HL-60 (cell line): ENCODE measurements at places on chromosomes 7 and 10.

DNA sequence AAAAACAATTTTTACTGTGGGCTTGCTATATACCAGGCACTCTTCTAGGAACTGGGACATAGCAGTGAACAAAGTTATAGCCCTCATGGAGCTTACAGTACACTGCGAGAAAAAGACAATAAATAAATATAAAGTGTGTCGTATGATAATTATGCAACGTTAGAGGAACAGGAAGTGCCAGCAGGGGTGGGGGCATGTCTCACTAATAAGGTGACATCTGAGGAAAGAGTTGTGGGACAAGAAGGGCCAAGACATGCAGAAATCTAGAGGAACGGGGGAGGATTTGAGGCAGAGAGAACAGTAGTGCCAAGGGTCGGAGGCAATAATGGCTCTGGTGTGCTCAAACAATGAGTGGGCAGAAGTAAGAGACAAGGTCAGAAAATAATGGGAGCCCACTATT is 52.8 kb downstream of the LMBR1 start:
- DNase-seq: peak; percentile 49

- no peak for DNase-seq
Observed at GRCh38 chr7:75866114-75866488, 12.7 kb upstream of the RHBDD2 start.

GRCh38 chr7:41374150-41374848 is 328.6 kb downstream of the INHBA start:
- DNase-seq: no peak

DNA sequence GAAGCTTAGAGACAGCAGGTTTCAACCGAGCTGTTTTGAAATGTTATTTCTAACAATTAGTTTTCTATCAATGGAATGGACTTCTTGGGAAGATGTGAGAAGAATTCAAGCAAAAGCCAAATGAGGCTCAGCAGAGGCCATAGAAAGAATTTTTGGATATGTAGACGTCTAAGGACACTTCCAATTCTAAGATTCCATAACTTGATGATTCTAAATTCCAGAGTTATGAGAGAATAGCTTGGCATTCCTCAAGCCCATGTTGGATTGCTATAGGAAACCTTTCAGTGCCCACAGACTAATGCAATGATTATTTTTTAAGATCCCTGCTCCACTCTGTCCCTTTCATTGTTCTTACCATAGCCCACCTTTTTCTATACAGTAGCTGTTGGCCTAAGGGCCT is 77.2 kb upstream of the PALS2 start:
- no peak for DNase-seq

GRCh38 chr10:93110472-93111146 is 36.9 kb downstream of the CYP26A1 start:
- DNase-seq: no peak

GRCh38 chr7:2399848-2400587 is 3.4 kb upstream of the CHST12 start:
- peak; percentile 76 for DNase-seq

- peak; percentile 58 for DNase-seq
Observed at GRCh38 chr10:97332591-97333350, 1.8 kb downstream of the FRAT2 start.

DNA sequence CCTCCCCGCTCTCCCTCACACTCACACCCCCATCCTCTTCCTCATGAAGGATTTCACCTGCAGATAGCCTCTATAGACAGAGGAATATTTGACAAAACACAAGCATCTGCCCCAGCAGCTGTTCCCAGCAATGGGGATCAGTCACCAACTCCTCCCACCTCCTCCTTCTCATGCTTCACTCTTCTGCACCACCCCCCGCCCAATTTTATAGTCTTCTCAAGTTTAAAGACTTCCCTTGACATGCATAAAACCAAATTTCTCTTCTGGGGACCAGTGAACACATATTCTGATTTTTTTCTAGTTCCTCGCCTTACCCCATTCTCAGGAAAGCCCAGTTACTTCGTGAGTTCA is 654.4 kb downstream of the LRMDA start:
- DNase-seq: no peak

- DNase-seq: no peak
Observed at GRCh38 chr10:127781412-127781811, 44.4 kb downstream of the FOXI2 start.

DNA sequence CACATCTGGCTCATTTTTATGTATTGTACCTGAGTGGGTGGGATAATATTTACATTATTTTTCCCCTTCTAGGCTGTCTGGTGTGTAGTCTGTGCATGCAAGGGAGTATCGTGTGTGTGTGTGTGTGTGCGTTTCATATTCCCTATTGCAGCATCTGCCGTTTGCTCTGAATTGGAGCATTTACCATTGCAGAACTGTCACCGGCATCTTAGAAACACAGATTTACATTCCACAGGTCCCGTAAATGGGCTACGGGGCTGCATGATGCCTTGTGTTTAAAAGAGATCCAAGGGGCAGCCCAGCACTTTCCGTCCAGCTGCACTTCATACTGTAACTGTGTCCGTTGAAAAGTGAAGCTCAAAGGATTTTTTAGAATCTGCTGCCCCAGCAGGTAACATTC is 167.1 kb upstream of the KIAA1217 start:
- DNase-seq: no peak

GRCh38 chr7:142804728-142805207 is 34.0 kb downstream of the PRSS2 start:
- DNase-seq: no peak

DNA sequence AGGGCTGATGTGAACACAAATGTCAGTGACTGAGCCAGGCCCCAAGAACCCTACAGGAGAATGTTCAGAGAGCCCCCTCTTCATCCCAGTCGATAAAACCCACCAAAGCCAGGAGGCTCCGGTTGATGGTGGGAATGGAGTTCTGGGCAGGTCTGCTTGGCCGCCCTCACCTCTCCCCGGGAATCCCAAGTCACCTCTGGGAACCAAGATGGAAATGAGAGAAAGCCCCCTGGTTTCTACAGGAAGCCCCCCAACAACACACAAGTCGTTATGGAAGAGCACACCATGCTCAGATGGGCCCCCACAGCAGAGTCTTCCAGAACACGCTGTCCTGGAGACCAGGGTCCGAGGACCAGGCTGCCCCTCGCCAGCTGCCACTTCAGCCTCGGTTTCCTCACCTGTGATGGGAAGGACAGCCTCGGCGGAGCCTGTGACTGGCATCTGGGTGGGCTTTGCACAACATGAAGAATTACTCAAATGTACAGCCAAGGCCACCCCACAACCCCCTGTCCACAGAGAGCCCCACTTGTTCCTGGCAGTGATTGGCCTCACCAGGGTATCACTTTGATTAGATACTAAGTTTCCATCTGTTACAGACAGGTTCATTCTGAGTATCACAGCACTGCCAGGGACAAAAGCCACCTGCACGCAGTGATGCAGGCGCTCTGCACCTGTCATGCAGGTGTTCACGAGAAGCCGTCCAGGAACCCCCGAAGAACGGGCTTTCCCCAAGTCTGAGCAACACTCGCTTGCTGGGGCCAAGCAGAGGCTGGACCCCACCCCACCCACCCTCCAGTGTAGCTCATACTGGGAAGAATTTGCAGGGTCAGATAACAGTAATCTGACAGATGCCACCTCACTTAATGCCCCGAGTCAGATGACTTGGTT is 57.6 kb downstream of the MKI67 start:
- no peak for DNase-seq

GRCh38 chr10:131906269-131906639 is 5.4 kb downstream of the PPP2R2D start:
- no peak for DNase-seq

GRCh38 chr10:8568401-8568800 is 513.9 kb downstream of the GATA3 start:
- DNase-seq: no peak

- DNase-seq: no peak
Observed at GRCh38 chr7:50723888-50724287, 58.8 kb downstream of the GRB10 start.

GRCh38 chr10:3213208-3213607 is 40.6 kb upstream of the PITRM1 start:
- no peak for DNase-seq

GRCh38 chr10:1183033-1183396 is 126.8 kb downstream of the WDR37 start:
- DNase-seq: no peak

DNA sequence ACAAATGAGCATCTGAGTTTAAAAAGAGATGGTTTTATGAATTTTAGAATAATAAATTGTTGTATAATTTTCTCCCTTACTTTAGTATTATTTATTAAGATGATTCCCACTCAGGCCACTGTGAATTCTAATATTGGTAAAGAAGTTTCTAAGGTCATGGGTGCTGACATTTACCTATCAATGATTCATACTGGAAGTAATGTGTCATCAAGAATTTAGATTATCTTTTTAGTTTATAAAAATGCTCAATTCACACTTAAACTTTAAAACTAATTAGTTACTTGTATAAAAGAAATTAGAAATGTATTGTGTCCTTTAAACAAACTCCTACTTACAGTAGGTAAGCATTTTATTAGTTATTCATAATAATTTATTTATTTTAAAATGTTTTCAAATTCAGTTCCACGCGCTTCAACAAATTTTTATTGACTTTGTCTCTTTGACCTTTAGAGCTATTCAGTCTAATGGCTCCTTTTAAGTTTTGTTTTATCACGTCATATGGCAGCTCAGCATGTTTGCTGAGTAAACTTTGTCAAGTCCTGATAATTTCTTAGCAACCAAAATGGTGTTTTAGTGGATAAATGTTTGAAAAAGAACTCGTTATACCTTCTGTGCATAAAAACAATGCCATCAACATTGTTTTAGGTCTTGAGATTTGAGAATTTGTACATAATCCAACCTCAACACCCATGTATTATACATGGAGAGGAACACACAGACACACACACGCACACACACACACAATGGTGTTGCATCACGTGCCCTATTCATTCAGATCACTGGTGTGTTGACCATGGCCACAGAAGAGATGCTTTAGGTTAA is 15.1 kb upstream of the MRC1 start:
- no peak for DNase-seq

GRCh38 chr10:34341473-34341872 is 473.6 kb downstream of the PARD3 start:
- DNase-seq: no peak

DNA sequence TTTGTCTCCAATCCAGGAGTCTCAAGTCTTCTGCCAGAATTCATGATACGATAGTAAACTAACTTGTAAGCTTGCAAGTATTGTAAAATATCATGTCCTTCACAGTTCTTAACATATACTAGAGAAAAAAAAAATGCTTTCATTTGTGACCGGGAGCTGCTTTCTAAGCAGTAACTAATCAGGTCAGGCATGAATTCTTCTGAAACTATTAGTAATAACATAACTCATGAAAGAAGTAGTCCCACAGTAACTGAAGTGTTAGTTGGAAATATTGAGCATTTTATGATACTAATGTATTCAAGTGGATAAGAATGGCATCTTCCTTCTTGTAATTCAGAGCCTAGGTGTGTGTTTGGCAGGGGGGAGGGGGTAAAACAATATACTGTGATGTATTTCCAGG is 665.6 kb downstream of the DNAJB9 start:
- no peak for DNase-seq

GRCh38 chr7:108455551-108455997 is 662 bp downstream of the NRCAM start:
- no peak for DNase-seq

GRCh38 chr10:13298748-13299436 is 972 bp downstream of the PHYH start:
- no peak for DNase-seq

GRCh38 chr10:129941199-129942018 is 22.7 kb downstream of the EBF3 start:
- DNase-seq: no peak

DNA sequence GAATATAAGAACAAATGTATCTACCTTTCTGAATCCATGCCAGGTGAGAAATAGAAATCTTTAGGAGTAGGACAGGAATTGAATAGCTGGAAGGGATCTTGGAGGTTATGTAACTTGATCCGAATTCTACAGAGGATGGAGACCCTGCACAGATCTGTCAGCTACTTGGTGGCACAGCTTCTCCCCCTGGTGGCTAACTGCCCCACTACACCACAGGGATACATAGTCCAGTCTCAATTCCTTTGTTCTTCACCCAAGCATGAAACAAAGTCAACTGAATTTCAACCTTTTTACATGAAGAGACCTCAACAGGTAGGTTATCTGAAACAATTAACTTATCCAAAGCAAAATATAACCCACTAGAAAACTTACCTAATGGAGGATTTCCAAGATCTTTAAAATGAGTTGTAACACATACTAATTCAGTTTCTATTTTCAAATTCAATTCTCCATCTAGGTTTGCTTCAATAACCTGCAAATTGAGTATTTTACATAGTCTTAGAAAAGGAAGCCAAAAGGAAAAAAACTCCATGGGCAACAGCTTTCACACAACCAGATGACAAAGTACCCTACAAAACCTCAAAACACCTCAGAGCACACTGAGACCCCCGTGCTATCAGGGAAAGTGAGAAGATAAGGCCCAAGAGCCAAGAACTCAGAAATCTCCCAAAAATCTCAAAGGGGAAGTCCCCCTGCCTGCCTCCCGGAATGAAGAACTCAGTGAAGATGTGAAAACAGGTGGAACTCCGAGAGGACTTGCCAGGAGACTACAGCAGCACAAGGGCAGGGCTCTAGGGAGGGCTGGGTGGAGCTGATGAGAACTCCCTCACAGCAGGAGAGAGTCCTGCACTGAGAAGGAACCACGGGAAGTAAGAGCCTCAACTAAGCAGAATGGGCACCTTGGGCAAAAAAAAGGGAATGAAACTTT is 10.3 kb downstream of the HUS1 start:
- DNase-seq: peak; percentile 23

- DNase-seq: no peak
Observed at GRCh38 chr7:28263622-28264271, 83.2 kb upstream of the JAZF1 start.

DNA sequence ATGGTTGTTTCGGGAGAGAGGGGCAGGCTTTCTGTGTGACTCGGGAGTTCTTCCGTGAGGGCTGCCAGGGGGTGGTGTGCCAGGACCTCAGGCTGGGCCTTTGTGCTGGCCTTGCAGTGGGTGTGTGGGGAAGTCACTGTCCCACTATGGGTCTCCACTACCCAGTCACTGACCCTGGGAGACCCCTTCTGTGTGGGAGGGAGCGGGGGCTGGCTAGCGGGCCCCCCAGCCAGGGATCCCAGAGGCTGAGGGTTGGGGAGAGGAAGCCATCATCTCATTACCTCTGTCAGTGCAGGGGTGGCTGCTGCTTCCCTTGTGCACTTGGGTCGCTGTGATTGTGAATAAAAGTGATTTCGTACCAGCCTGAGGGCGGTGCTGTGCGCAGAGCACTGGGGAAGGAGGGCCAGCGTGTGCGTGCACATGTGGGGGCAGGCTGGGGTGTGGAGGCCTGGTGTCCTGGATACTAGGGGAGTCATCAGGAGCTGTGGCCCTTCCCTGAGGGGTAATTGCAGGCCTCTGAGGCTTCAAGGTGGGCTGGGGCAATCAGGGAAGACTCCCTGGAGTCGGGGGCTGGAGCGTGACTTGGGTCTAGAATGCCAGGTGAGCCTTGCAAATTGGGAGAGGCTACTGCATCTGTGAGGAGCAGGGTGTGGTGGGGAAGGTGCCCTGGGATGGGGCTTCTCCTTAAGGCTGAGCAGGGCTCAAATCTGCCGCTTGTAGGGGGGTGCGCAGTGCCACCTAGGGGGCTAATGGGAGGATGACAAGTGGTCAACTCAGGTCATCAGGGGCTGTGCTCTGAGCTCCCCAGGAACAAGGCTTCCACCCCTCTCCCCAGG is 98.9 kb downstream of the NEURL1 start:
- no peak for DNase-seq
